ENCODE measurements at places on chromosomes 5 and 9. TPM values are rescaled to one million over a fixed set of nuclear protein-coding genes. Genes with fewer than 3 reads are reported as not detected.

Gene PCDHGC5
- 0.06 TPM for total RNA-seq

Gene NOTCH1
- total RNA-seq = 8.7 TPM

Gene ROR2
- 1.6 TPM for total RNA-seq

Gene KIF24
- 3.7 TPM for total RNA-seq

Gene SHISAL2B
- not detected for total RNA-seq
